ENCODE measurements at places on chromosomes 4 and X.

DNA sequence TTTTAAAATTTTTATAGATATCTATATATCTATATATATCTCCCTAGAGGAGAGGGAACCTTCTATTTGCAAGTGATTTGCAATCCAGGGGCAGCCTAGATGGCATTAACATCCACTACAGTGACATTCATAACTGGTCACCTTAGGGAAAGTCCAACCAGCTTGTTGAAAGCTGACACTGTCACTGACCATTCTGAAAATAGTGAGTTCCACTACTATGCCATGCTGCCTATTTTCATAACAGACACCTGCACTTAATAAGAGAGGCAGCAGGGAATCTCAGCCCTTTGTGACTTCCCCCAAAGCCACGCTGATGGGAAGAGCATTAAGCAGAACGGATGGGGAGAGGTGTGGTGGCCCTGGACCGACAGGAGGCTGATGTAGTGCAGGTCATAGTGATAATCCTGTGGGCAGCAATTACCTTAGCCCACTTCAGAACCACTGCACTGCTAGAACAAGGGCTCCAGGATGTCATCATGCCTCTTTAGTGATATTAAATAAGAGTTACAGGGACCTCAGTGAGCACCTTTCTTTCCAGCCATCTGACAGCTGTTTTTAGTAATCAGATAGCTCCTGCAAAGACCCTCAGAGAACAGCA lies 51.3 kb downstream of the GPRIN3 start:
- no peak for DNase-seq

DNA sequence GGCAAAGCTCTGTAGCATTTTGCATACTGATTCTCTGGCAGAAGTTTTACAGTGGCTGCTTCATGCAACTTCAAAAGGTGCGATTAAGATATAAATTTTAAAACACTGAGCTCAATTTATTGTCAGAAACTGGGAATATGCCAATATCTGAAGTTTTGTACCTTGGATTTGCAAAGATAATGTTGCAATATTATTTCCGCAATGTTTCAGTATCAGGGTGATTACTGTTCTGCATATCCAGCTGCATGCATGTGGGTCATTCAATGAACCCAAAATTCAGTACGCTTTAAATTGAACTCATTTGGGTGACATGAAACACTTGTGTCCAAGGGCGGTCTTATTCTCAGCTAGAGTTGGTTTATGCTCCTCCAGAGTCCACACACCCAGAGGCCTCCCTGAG lies 26.2 kb downstream of the TRMT10A start:
- DNase-seq, result no peak

- no peak for DNase-seq
Measured at GRCh38 chr4:127084666-127085065, 548.1 kb upstream of the INTU start.

GRCh38 chr4:117417856-117418255 lies 332.5 kb upstream of the TRAM1L1 start:
- no peak for DNase-seq

GRCh38 chr4:8694651-8695151 lies 102.1 kb downstream of the CPZ start:
- no peak for DNase-seq

DNA sequence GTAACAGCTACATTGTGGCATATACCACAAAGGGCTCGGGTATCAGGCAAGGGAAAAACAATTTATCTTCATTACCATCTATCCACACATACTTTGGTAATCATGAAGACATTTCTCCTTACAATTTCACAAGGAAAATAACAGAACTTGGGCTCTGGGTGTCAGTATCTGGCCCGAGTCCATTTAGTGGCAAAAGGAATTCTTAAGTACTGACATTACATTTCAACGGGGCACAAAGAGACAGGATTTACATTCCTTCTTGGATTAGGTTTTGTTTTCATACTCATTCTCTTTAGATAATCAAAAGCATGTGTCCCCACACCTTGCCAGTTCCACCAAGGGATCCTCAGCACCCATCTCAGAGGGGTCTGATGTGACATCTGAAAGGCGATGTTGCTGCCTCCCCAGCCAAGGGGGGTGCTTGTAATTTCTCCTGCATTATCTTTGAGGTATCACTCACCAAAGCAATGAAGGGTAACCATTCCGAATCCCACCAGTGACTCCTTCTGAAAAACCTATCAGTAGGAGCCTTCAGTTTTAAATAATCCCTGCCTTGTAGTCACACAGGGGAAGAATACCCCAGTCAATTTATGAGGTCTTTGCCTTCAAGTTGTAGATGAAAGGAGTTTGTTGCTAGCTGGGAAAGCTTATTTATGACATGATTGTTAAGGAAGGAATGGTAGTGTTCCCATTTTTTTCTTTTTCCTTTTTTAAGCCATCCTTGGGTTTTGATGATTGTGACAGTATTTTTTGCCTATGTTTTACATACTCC lies 118.6 kb downstream of the PALLD start:
- DNase-seq, result no peak

- DNase-seq, result no peak
Measured at GRCh38 chr4:123806056-123806455, 409.5 kb downstream of the SPRY1 start.

DNA sequence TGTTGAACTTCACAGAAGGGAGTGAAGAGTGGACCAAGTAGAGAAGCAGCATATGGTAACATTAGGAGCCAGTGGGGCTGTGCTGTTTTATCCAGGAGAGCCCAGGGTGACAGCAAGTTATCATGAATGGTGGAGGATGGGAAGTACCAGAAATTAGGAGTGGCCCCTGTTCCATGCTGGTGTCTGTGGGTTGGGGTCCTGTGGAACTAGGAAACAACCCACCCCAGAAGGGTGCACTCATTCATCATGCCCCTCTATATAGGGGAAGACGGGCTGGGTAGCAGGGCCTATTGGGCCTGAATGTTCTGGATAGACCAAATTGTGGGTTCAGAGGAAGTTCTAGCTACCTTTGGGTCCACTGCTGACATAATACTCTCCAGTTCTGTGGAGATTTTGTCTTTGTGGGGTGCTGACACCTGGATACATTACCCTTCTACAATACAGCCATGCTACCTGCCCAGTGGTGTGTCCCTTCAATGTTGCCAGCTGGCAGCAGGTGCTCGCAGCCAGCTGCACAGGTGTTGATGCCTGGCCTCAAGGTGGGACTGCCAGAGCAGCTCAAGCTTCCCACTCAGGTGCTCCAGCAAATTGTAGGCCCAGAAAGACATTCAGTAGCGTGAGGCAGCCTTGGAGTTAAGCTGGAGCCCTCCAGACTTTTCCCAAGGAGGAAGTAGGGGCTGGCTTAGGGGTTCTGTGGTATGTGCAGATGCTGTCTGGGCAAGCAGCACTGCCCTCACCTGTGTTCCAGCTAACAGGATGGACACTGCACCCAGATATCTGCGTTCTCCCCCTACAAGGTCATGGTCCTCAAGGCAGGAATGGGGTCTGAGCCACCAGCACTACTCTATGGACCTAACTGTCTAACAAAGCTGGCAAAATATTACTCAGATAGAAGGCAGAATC lies 106.5 kb downstream of the NHSL2 start:
- no peak for DNase-seq

- no peak for DNase-seq
Measured at GRCh38 chr4:86038037-86038436, 321.8 kb downstream of the MAPK10 start.

DNA sequence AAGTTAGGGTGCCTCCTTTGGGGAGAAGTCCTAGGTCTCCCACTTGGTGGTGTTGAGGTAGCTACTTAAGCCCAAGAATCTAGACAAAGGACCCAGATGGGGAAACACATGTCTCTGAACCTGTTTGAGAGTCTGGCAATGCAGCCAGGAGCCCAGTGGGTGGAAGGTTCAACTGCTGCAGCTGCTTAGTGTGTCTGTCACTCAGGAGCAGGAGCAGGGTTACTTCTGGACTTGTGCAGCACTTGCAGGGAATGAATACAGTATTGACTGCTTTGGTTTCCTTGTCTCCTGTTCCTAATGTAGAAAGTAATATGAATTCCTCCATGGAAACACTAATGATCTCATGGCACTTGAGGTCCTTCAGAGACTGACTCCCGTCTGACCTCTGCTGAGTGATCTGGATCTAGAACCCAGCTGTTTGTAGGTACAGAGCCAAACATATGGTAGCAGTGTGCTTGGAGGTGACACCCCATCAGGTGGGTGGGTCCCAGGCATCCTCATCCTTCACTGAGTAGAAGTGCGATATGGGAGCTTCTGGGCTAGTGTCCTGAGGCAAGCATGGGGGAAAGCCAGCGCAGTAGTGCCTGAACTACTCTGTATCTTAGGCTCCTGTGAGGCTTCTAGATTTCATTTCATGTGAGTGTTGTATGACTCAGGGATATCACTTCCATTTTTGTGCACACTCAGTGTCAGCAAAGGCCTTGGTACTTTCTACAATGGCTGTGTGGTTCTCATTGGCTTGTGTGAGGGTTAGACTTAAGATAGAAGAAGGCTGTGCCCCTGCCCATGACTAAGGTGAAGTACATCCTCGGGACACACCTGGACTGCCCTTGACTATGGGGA lies 85.0 kb upstream of the WDR1 start:
- DNase-seq, result no peak

Data from BJ (cell line).